ENCODE measurements at places on chromosomes 12 and 14.

DNA sequence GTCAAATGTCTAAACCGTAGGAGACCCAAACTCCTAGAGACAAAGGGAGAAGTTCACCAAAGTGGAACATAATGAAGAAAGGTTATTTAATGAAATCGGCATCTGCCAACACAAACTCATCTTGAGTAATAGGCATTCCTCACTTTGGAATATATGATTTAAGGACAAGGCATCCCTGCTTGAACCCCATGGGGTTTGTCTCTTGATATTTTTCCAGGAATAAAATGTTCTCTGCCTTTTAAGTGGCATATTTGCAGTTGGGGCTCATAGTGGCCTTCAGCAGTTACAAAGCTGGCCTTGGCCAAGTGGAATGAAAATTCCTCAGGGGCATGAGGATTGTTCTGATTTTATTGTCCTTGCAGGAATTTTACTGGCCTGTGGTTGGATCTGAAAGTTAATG is 7.1 kb downstream of the POP5 start:
- H3K27me3 ChIP-seq = no peaks in the 10 kb centered on the region
- no peaks in the 10 kb centered on the region for H3K4me1 ChIP-seq
- no peak overlapping the region for H3K4me3 ChIP-seq

DNA sequence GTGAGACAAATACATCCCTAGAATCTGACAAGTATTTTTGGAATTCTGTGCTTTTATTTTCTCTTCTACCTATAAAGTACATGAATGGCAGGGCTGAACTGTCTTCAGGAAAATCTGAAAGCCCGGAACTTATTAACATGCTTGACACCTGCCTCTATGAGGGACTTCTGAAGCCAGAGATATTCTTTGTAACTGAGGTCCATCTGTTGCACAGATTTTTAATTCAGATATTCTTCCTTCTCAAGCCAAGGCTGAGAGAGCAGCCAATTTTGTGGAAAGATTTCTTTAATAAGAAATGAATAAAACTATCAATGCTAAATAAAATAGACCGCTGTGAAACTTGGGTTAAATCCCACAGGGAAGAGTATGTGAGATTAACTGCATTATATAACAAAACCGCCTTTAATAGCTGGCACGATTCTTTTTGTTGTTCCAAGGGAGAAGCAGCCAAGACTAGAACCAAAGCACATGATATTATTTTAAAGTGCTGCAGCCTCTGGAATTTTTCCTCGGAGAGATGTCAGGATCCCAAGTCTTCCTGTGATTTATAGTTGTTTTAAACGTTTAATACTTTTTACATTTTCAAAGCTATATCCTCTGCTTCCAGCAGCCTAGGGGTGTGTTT is 148.9 kb downstream of the CRADD start:
- H3K4me3 ChIP-seq = no peak overlapping the region
- no peaks in the 10 kb centered on the region for H3K36me3 ChIP-seq
- H3K27ac ChIP-seq = peak overlapping the region; percentile 62
- peaks cover 18% of the 10 kb centered on the region for H3K4me1 ChIP-seq
- ATAC-seq = peak; percentile 14

- no peaks in the 10 kb centered on the region for H3K27me3 ChIP-seq
- no peak overlapping the region for H3K27ac ChIP-seq
- no peaks in the 10 kb centered on the region for H3K36me3 ChIP-seq
- H3K4me3 ChIP-seq = no peak overlapping the region
These were observed 63.1 kb upstream of the CNOT2 start for GRCh38 chr12:70180130-70180529.

GRCh38 chr12:79056775-79057174 is 192.2 kb downstream of the SYT1 start:
- H3K4me3 ChIP-seq = no peak overlapping the region
- H3K27me3 ChIP-seq = no peaks in the 10 kb centered on the region
- H3K27ac ChIP-seq = no peak overlapping the region
- no peaks in the 10 kb centered on the region for H3K4me1 ChIP-seq
- H3K36me3 ChIP-seq = no peaks in the 10 kb centered on the region
- no peak for ATAC-seq

GRCh38 chr12:104167519-104168458 is 29.8 kb upstream of the NFYB start:
- no peak for ATAC-seq
- no peaks in the 10 kb centered on the region for H3K27me3 ChIP-seq
- no peaks in the 10 kb centered on the region for H3K36me3 ChIP-seq
- H3K27ac ChIP-seq = no peak overlapping the region
- H3K4me3 ChIP-seq = no peak overlapping the region

Data from gastroesophageal sphincter (tissue), 4 donors.